Activated naive CD8-positive, alpha-beta T cell treated with anti-CD3 and anti-CD28 coated beads for 36 hours (primary cell): ENCODE measurements at places on chromosomes 11 and 22. TPM values are rescaled to one million over a fixed set of nuclear protein-coding genes. Genes with fewer than 3 reads are reported as not detected.

Gene OR51I1
- not detected for total RNA-seq

Gene APOL5
- total RNA-seq = not detected

Gene ALX4
- total RNA-seq = not detected

Gene LDHAL6A
- total RNA-seq = not detected

Gene MRPL23
- total RNA-seq = 148 TPM

Gene BAIAP2L2
- total RNA-seq = 0.20 TPM

Gene MOV10L1
- total RNA-seq = 0.14 TPM

Gene ROBO4
- total RNA-seq = not detected

Gene TMEM191B
- 1.7 TPM for total RNA-seq

Gene LGR4
- 0.08 TPM for total RNA-seq
